Activated T-cell treated with anti-CD3 and anti-CD28 coated beads, Interleukin-2, amount 50 U/mL, for 72 hours (primary cell): ENCODE measurements at places on chromosomes 3 and 15.

- DNase-seq: no peak
These were observed 6.5 kb upstream of the CPEB1 start for GRCh38 chr15:82653483-82654168.

DNA sequence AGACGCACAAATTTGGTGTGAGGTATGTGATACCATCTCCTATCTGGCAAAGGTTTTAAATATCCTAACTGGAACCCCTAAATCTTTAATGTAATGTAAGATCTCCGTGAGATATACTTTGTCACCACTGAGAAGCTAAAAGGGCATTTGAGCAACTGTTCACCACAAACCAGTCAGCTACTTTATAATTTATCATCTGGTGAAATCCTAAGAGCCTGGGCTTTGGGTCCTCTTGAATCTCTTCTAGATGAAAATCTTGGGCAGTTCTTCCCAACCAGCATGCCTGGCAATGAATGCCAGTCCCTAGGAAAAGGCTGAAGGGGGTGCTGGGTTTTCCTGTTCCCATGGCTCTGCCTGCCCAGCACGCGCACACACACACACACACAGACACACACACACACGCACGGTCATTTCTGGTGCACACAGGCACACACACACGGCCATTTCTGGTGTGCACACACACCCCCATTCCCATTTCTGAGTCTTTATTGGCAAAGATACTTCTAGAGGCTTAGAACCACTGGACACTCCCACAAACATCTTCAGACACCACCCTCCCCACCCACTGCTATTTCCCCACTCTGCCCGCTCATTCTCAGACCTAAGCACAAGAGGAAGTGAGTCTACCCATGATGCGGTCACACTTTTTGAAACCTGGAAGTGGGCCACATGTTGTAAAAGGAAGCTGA, 72.6 kb downstream of the MYO1E start:
- DNase-seq: peak; percentile 76

DNA sequence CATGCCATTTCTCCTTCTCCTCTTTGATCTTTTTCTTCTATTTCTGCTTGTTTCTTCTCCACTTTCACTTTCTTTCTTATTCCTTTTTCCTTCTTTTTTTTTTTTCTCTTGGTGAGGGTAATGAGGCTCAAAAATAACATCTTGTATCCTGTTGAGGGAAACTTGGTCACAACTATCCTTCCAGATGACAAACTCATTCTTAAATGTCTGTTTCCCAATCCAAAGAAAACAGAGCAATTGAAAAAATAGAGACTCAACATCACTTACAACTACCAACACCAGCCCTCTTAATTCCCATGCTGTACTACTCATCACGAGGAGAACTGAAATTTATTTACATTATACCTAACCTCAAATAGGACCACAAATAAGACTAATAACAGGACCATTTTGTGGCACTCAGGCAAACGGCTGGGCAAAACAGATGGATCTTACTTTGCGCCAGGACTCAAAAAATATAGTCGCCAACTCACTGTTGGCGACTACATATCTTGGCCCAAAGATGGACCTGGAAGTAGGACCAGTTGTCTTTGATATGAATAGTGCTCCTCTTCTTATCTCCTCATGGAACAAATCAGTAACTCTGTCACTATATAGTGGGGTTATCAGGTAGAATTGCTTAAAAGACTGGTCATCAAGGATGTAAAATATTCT, 343.9 kb downstream of the ZBTB20 start:
- DNase-seq: no peak

GRCh38 chr3:52463416-52463815, 8.0 kb downstream of the NISCH start:
- DNase-seq: no peak

- DNase-seq: peak; percentile 79
These were observed 5.9 kb downstream of the NUP210 start for GRCh38 chr3:13414040-13414729.

GRCh38 chr15:90209591-90209990, 8.5 kb downstream of the SEMA4B start:
- peak; percentile 60 for DNase-seq

- no peak for DNase-seq
These were observed 83.0 kb downstream of the CRYGS start for GRCh38 chr3:186461141-186461540.

GRCh38 chr3:166351461-166351860, 514.2 kb upstream of the BCHE start:
- no peak for DNase-seq

DNA sequence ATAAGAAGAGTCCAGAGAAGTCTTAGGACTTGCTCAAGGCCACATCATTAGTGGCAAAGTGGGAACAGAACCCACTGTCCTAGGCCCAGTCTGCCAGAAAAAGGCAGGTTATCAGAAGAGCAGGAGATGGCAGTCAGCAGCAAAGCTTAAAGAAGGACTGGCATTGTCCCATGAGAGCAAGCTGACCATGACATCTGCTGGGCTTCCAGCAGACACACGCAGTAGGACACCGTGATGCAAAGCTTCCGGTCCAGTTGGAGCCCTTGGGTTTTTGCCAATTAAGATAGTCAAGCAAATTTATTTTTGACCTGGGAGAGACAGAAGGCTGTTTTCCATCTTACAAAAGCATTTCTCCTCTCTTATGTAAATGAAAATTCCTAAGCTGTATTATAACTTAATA, 42.1 kb downstream of the ZBTB38 start:
- no peak for DNase-seq

GRCh38 chr3:12894629-12895028, 53.3 kb upstream of the RPL32 start:
- no peak for DNase-seq

GRCh38 chr3:17585394-17586325, 156.8 kb downstream of the TBC1D5 start:
- no peak for DNase-seq
